ENCODE measurements at places on chromosomes 5 and 9.

DNA sequence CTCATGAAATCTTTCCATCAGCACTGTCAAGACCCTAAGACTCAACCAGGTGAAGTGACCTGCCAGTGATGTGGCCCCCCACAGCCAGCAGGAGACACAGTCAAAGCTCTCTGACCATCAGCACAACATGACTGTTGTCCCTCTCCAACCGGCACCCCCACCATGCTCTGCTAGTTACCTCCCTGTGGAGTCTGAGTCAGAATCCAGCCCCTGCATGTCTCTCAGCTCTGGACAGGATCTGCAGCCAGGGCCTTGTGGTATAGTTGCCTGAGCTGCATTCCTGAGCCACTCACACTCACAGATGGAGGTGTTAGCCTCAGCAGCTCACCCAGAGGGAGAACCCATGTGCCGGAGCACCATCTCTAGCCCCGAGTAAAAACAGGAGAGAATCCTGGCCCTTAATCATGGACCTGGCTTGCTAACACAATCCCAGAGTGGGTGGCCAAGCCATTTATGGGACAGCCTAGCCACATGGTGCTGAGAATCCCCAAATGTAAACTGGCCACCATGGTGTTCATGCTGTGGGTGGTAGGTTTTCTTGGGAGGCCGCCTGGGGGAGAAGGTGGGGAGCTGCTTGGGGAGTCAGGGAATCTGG, 237.8 kb downstream of the PAPPA start:
- no peak for DNase-seq

GRCh38 chr5:78009937-78010527, 233.9 kb upstream of the TBCA start:
- DNase-seq: no peak

- DNase-seq: no peak
Measured at GRCh38 chr9:5644501-5644900, 15.6 kb downstream of the RIC1 start.

DNA sequence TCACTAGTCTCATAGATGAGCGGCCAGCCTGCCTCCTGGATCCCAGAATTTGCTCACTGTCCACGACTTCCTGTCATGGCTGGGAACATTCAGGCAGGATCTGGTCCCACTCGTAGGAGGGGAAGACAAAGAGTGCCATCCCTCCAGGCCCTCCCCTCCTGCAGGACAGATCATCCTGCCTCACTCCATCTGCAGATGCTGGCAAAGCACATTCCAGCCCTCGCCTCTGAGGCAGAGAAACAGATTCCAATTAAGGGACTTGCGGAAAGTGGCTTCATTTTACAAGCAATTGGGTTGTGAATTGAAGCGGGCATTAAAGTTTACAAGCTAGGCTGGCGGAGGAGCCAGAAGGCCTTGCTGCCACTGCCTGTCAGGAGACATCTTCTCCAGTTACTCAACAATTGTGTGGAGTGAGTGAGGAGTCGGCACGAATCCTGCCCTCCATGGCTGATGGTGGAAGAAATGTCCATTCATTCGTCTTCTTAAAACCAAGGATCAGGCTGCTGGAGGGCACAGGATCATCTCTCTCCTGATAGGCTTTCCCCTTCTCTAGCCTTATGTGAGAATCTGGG, 41.8 kb upstream of the KCNMB1 start:
- DNase-seq: no peak

- no peak for DNase-seq
Measured at GRCh38 chr5:149228618-149229297, 42.9 kb upstream of the AFAP1L1 start.

DNA sequence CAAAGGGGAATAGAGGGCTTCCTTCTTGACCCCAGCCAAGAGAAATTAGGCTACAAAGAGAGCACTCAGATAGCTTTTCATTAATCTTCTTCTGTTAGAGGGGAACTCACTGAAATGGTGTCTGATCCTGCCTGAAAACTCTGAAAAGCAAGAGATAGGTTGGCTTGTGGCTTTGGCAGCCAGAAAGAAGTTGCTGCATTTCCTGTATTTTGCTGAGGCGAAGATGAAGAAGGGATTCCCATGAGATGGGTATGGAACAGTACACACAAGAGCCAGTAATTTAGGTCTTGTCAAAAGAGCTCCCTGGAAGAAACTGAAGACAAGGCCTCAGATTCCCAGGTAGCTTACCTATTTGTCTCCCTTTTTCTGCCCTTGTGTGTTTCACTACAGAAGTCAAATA, 120.9 kb upstream of the TARS1 start:
- no peak for DNase-seq

DNA sequence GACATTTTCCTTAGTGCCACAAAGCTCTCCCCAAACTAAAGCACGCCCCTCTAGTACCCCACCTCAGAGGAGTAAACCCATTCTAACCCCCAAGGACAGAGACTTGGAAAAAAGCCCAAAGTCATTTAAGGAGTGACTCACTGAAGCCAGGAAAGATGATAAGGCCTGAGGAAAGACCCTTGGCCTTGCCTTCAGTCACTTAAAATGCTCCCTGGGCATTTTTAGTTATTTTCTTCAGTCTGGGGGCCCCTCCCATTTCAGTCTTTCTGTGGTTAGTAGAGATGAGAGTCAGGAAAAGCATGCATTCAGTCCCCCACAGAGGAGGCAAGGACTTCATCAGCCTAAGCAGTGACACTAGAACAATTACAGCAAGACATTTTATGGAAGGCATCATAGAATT, 13.7 kb upstream of the TLX3 start:
- no peak for DNase-seq

GRCh38 chr9:9791611-9792010, 821.2 kb downstream of the PTPRD start:
- no peak for DNase-seq

DNA sequence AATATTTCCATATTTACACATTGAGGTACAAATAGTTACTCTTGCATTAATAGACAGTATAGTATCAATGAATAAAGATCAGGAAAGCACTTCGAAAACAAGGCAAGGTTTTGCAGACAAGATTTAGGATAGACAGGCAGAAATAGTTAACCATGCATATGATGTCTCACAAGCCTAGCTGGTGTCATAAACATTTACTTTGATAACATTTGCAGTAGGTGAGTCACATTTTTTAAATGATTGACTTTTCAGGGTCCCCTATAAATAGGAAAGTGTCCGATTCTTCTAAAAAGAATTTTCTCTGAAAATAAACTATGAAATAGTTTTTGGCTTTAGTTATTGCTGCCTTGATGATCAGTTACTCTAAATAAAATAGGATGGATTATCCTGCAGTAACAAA, 162.1 kb downstream of the SNX18 start:
- no peak for DNase-seq

GRCh38 chr5:67063791-67064190, 132.8 kb downstream of the CD180 start:
- DNase-seq: no peak

GRCh38 chr5:55917402-55918086, 66.4 kb downstream of the IL31RA start:
- no peak for DNase-seq

DNA sequence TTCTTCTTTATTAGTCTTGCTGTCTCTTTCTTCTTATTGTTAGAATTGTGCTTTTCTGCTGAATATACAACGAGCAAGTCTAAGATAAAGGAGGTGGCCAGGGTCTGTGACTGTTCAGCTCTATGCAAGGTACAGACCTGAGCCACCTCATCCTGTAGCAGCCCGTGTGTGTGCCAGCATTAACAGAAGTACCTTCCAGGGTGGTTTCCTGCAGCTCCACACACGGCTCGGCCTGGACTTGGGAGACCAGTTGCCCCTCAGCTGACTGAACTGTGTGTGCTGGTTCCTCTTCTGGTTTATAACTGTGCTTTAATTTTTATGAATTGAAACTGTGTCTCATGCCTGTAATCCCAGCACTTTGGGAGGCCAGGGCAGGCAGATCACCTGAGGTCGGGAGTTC, 70.5 kb downstream of the FBXL7 start:
- DNase-seq: no peak

DNA sequence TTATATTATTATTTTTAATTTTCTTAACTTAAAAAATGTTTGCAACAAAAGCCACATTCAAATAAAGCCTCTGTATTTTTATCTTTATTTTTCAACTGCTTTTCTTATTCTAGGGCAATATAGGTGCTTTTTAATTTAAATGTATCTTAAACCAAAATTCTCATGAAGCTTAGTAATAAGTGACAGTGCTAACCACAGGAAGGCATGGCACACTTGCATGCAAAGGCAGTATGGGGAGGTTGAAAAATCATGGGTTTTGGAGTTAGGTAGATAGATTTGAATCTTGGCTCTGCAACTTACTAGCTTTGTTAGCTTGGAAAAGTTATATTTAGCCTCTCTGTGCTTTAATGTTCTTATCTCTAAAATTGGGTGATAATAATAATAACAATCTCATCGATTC, 458.0 kb downstream of the DMAC1 start:
- no peak for DNase-seq

DNA sequence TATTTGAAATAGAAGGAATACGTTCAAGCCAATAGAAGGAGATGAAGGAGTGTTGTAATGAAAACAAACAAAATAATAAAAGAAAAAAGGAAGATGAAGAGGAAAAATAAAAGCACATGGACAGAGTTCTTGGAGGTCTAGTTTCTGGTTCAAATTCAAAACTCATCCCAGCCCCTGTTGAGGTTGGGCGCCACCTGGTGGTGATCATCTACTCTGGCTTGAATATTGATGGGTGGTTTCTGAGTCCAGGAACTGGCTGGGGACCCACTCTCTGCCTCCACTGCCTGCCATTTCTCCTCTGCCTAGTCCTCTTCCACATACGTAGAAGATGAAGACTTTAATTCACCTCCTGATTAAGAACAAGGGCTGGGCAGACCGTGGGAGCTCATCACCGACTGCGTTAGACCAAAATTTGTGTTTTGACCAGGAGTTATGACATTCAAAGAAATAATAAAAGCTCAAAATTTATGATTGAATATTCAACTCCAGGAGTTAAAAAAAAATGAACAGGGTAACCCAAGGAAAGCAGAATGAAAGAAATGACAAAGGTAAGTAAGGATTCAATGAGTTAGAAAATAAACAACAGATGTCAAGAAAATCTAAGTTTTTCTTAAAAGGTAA, 99.0 kb upstream of the SLC1A3 start:
- DNase-seq: peak; percentile 51

GRCh38 chr9:34590381-34591247, 1.1 kb upstream of the CNTFR start:
- no peak for DNase-seq

DNA sequence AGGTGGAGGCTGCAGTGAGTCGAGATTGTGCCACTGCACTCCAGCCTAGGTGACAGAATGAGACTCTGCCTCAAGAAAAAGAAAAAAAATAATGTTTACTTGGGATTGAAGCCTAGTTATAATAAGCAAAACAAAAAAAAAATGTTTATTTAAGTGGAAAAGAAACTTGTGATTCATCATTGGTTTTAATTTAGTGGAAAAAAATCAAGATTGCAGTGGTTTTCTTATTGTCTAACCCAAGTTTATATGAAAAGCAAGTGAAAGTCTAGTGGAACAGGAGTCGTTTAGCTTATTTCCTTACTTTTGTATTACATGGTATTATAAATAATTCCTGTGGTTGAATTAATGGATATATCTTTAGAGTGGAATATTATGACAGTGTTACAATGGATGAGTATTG, 8.4 kb downstream of the CNOT8 start:
- no peak for DNase-seq

GRCh38 chr5:145859897-145860296, 12.9 kb downstream of the GRXCR2 start:
- no peak for DNase-seq

DNA sequence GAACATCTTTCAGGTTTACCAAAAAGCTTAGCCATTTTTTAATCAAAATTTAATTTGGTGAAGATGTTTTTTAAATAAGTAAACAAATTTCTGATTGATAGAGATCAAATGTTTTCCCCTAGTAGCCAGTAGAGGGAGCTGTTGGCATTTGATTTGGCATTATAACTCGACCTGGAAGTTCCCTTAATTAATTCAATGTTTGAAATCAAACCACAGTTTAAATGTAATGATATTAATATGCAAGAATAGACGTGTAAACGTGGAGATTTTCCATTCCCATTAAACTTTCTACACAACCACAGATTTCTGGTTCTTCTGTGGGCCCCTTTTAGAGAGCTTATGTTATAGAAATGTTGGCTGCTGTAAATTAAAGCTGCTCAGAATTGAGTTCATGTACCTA, 148.1 kb upstream of the MPDZ start:
- DNase-seq: no peak

DNA sequence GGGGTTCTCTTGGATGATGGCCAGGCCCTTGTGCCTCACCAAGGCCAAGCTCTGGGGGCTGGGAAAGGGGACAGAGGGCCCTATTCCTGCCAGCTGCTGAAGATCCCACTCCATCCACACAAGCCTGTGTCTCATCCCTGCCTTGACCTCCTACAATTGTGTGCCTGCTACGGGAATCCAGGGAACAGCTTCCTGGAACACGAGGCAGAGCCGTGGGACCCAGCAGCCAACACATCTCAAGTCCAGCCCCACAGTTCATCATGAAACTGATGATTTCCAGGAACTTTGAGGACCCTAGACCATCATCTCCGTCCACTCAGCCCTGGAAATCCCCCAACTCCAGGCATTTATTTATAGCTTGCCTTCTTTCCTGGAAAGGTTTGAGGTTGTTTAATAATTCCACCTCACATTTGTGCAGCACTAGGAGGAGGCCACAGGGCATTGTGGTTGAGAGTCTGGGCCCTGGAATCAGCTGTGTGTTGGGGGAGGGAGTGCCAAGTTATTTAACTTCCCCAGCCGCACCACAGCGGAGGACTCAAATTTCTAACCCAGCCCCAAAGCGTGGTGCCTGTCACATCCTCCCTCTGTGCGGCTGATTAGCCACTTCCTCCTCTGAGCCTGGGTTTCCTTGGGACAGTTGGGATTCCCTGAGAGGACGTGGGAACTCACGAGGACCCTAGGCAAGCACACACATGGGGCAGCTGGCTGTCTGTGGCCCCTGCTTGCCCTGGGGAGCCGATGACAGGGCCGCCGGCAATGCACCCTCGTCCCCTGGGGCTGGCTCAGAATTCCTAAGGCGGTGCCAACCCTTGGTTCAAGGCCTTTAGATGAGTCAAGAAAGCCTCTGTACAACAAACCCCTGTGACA, 58.2 kb upstream of the GGTA1 start:
- no peak for DNase-seq

- no peak for DNase-seq
Measured at GRCh38 chr9:114156657-114157421, 1.5 kb downstream of the COL27A1 start.

GRCh38 chr9:107833295-107833694, 343.7 kb upstream of the KLF4 start:
- no peak for DNase-seq

- no peak for DNase-seq
Measured at GRCh38 chr9:93148721-93149120, 14.7 kb upstream of the NINJ1 start.

DNA sequence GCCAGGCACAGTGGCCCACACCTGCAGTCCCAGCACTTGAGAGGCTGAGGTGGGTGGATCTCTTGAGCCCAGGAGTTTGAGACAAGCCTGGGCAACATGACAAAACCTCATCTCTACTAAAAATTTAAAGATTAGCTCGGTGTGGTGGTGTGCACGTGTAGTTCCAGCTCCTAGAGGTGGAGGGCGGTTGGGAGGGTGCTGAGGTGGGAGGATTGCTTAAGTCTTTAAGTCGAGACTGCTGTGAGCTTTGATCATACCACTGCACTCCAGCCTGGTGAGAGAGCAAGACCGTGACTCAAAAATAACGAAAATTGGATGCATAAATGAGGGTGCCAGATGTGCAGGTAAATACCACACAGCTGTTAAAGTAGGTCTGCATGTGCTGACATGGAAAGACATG, 39.3 kb upstream of the TDRD7 start:
- DNase-seq: no peak

GRCh38 chr5:125576822-125577221, 830.4 kb upstream of the ZNF608 start:
- DNase-seq: no peak

GRCh38 chr5:15752663-15753285, 252.8 kb downstream of the FBXL7 start:
- DNase-seq: no peak
